ENCODE measurements at places on chromosomes 5 and 9.

- DNase-seq = no peak
These were observed 1.4 kb upstream of the CHSY3 start for GRCh38 chr5:129902816-129903215.

DNA sequence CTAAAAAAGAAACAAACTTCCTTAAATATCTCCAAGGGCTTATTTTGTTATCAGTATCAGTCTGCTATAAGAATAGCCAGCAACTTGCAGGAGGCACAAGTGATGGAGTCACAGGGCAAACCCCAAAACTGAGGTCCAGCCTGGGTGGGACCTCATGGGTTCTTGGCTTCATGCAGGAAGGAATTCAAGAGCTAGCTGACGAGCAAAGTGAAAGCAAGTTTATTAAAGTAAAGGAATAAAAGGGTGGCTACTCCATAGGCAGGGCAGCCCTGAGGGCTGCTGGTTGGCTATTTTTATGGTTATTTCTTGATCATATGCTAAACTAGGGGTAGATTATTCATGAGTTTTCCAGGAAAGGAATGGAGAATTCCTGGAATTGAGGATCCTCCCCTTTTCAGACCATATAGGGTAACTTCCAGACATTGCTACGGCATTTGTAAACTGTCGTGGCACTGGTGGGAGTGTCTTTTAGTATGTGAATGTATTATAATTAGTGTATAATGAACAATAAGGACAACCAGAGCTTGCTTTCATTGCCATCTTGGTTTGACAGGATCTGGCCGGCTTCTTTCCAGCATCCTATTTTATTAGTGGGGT is 231.9 kb downstream of the ADAMTSL1 start:
- DNase-seq = no peak

DNA sequence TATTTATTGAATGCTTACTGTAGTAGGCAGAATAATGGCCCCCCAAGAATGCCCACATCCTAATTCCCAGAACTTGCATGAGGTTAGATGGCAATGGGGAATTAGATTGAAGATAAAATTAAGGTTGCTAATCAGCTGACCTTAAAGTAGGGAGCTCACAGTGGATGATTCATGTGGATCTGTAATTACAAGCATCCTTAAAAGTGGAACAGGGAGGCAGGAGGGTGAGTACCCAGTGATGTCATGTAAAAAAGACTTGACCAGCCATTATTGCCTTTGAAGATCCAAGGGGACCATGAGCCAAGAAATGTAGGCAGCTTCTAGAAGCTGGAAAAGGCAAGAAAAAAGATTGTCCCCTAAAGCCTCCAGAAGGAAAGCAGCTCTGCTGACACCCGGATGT is 71.4 kb downstream of the GABBR2 start:
- no peak for DNase-seq

GRCh38 chr5:174183701-174184100 is 138.2 kb downstream of the NSG2 start:
- no peak for DNase-seq

Data from hippocampal formation (tissue), 2 donors.